ENCODE measurements at places on chromosomes 16 and 17.

DNA sequence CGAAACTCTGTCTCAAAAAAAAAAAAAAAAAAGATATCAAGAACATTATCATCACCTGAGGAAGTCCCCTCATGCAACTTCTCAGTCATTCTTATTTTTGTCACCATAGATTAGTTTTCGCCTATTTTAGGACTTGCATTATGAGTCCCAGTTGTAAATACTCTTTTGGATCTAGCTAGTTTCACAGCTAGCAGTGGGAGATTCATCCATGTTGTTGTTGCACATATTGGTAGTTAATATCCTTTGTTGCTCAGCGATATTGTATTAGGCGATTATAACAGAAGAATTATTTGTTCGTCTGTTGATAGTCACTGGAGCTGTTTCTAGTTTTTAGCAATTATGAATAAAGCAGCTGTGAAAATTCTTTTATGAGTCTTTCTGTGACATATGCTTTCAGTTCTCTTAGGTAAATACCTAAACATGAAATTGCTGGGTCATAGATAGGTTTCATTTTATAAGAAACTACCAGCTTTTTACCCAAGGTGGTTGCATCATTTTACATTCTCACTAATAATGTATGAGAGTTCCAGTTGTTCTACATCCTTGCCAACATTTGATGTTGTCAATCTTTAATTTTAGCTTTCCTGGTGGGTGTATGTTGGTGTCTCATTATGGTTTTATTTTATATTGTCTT, 40.7 kb upstream of the MAP3K14 start:
- no peak for DNase-seq

GRCh38 chr16:66844009-66844341, 239 bp upstream of the CA7 start:
- no peak for DNase-seq

DNA sequence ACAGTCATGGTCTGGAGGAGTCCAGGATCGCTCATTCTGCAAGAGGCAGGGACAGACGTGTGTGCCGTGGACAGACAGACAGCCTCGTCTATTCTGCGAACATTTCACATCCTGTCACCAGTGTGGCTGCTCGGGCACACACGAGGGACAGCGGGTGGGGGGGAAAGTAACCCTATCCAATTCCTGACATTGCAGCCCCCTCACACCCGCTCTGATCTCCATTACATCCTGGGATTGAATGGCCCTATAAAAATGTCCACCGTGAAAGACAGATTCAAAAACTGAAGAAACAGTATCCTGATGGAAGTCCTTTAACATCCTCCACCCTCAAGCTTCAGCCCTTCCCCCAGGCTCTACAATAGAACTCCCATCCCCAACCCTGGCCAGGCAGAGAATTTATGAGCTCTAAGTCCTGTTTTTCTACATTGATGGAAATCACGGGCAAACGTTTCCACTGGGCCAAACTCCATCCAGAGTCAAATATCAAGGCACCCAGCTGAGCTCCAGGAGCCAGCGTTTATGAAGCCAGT, 39.4 kb downstream of the HS3ST3A1 start:
- no peak for DNase-seq

DNA sequence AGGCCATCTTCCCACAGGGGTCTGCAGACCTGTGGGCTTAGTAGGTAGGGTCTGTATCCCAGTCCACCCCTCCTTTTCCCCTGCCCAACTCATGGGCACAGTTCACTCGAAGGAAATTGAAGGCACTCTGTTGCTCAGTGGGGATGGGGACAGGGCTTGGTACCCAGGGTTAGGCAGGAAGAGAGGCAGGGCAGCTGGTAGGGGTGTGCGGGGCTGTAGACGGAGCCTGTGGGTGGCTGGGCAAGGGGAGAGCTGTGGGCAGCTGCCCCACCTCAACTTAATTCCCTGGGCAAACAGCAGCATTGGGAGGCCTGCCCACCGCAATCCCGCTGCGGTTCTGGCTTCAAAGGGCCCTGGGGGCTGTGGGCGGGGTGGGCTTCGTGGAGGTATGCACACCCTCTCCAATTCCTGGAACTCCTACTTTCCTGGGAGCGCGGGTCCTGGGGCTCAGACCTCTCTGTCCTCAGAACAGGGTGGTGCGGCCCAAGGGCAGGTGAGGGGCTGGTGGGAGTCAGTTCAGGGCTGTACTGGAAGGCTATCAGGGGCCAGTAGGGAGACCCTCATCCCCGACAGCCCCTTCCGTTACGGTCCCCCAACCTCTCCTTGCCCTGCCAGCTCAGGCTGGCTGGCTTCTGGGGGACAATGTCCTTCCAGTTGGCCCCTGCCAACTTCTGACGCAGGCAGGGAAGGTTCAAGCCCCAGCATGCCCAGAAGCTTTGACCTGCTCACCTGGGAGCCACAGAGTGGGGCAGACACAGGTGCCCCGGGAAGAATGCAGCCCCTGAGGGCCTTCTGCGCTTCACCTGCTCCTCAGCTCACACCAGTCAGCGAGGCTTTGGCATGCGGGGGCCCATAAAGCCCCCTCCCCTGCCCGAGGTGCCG, 9.1 kb downstream of the FOXJ1 start:
- DNase-seq = no peak

DNA sequence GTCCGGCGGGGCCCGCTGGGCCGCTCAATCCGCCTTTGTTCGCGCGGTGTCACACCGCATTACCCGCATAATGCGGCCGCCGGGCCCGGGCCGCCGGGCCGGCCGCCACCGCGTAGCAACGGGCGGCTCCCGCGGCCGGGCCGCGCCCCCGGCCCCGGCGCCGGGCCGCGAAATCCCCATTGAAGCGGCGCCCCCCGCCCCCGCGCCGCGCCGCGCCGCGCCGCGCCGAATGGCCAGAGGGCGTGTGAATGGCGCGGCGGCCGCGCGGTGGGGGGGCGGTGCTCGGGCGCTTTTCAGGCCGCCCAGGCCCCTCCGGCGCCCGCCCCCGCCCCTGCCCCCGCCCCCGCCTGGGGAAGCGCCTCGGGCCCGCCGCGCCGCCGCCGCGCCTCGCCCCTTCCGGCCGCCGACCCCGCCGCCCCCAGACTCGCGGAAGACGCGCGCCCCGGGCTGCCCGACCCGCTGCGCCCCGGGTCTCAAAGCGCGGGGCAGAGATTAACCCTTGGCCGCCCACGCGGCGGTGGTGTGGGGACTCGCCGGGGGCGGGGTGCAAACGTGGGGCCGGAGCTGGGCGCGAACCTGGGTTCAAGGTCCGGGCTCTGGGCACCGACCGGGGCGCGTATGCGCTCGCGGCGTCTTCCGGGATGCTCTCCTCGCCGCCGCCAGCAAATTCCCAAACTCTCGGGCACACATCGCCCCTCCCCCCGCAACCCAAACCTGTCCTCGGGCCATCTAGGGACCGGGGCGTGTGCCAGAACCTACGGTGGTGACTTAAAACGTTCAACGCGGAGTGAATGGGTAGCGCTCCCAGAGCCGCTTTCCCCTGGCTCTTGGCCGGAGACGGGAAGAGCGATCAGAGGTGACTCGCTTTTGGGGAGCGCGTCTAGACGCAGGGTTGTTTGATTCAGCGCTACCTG, 46.7 kb downstream of the WNT3 start:
- no peak for DNase-seq

DNA sequence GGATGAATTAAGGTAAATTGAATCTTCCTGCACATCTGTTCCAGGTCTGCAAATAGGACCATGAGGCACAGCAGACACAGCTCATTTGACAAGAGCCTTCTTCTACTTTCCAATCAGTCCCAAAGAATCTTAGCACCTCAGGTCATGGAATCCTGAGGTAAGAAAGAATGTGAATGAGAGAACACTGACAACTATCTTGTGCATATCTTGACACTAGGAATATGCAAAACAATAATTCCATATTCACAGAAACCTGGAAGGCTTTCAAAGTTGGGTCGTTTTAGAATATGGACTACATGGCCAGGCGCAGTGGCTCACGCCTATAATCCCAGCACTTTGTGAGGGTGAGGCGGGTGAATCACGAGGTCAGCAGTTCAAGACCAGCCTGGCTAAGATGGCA, 1009.4 kb upstream of the GOT2 start:
- DNase-seq = no peak

DNA sequence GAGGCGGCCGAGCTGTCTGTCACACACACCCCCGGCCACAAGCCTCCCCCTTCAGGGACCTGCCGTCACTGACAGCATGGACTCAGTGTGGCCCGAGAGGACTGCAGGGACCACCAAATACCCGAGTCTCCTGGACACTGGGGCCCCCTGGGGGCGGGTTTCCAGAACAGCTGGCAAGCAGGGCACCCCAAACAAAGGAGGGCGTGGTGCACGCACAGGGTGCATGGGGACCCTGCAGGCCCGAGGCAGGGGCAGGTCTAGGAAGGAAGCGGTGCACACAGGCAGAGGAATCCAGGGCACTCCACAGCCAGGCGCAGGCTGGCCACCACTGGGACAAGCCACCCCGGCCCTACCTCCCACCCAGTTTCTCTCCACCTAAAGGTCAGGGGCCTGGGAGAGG, 28.7 kb upstream of the ENPP7 start:
- DNase-seq = no peak

DNA sequence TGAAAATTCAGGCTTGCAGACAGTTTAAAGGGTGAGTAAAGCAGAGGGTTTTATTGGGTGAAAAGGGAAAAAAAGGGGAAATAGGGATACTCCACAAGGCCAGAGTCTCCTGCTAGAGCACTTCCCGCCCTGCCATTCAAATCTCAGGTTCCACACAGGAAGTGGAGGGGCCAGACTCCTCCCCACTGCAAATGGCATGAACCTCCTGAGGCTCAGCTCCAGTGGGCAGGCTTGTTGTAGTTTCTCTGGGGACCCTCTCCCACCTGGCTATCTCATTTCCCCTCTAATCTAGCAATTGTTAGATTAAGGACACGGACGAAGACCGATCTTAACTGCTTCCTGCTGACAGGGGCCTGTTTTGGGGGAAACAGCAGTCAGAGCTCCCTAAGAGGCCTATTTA, 43.4 kb downstream of the TAOK1 start:
- DNase-seq = no peak

GRCh38 chr17:27974531-27975145, 67.8 kb upstream of the NLK start:
- no peak for DNase-seq
